ENCODE measurements at places on chromosomes 1 and 21. TPM values are rescaled to one million over a fixed set of nuclear protein-coding genes. Genes with fewer than 3 reads are reported as not detected.

The ADGRB2 gene
- 1.3 TPM for polyA plus RNA-seq

The GJA5 gene
- polyA plus RNA-seq = 1.9 TPM

The OR14K1 gene
- polyA plus RNA-seq = not detected

The GJA8 gene
- polyA plus RNA-seq = not detected

The TIE1 gene
- polyA plus RNA-seq = 0.10 TPM

The G0S2 gene
- 2.0 TPM for polyA plus RNA-seq

The RASAL2 gene
- 9.5 TPM for polyA plus RNA-seq

The SAMD11 gene
- polyA plus RNA-seq = 8.2 TPM

The IPO9 gene
- 53.8 TPM for polyA plus RNA-seq

The KRTAP21-3 gene
- polyA plus RNA-seq = not detected

The PLPPR5 gene
- not detected for polyA plus RNA-seq

The CD5L gene
- polyA plus RNA-seq = not detected

The SPATA17 gene
- polyA plus RNA-seq = 1.3 TPM

The CCDC181 gene
- polyA plus RNA-seq = not detected
